ENCODE measurements at places on chromosomes 11 and 22. TPM values are rescaled to one million over a fixed set of nuclear protein-coding genes. Genes with fewer than 3 reads are reported as not detected.
A peak's percentile ranks its signal among the peaks of the same experiment; 100 is the strongest.

The CALCA gene
- not detected for total RNA-seq

The SEPTIN3 gene
- total RNA-seq = 0.38 TPM

The TRIM6 gene
- 1.1 TPM for total RNA-seq

The IGSF9B gene
- total RNA-seq = 6.1 TPM

The YPEL4 gene
- 1.2 TPM for total RNA-seq

The MRGPRX4 gene
- not detected for total RNA-seq

The OR8G1 gene
- not detected for total RNA-seq

The SLC7A4 gene
- total RNA-seq = not detected

The GRK3 gene
- 7.2 TPM for total RNA-seq

The SLC25A18 gene
- total RNA-seq = not detected

The SMC1B gene
- 0.09 TPM for total RNA-seq

DNA sequence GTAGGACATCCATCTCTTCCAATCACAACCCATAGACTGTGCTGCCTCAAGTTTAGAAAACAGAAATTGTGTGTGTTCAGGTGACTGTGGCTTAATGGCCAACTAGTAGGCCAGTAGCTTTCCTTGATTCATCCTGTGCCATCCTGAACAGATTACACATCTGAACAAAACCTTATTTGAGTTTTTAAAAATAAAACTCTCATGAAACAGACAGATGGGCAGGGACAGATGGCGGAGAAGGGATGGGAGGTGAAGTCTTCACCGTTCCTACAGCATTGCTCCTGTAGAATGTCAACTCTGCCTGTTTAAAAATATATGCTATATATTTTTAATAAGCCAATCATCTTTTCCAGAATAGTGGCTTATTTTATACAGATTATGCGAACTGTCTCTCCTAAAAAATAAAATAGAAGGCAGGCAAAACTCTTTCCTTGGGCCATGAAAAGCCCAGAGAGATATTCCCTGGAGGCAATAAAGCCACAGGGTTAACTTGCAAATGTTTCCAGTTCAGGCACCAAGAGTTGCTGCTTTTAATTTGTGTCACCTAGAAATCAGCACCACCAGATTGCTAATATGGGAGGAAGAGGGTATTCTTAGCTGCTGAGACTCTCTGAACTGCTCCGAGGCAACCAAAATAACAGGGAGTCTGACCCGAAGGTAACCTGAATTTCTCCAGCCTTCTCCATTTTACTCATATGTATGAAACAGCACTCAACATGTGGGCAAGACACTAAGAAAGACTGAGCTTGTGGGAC, 861.2 kb downstream of the OPCML start:
- DNase-seq = no peak

DNA sequence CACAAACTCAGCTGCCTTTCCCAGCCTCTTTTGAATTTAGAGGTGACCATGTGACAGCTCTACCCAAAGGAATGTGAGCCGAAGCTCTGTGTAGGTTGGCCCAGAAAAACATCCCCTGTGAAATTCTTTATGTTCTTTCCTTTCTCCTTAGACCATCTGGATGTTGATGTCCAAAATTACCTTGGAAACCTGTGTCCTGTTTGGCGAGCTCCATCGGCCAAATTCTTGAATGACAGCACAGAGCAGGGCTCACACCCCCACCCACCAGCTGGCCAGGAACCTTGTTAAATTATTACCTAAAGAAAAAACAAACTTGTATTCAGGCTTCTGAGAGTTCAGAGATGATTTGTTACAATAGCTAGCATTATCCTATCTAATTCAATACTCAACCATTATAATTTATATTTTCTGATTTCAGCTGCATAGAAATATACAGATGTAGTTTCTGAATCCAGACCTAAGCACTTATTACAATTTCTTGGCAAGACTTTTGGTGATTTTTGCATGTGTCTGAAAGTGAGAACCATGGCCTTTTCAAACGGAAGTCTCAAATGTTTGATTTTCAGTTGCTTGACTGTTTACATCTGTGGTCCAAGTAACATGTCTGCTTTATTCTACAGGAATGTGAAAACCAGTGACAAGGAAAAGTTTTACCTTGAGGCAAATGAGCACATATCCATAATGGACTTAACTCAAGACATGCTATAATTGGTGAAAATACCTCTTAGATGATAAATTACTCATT, 554.2 kb downstream of the NTM start:
- DNase-seq = no peak

- DNase-seq = no peak
Measured at GRCh38 chr22:48898524-48899250, 929.0 kb downstream of the BRD1 start.

DNA sequence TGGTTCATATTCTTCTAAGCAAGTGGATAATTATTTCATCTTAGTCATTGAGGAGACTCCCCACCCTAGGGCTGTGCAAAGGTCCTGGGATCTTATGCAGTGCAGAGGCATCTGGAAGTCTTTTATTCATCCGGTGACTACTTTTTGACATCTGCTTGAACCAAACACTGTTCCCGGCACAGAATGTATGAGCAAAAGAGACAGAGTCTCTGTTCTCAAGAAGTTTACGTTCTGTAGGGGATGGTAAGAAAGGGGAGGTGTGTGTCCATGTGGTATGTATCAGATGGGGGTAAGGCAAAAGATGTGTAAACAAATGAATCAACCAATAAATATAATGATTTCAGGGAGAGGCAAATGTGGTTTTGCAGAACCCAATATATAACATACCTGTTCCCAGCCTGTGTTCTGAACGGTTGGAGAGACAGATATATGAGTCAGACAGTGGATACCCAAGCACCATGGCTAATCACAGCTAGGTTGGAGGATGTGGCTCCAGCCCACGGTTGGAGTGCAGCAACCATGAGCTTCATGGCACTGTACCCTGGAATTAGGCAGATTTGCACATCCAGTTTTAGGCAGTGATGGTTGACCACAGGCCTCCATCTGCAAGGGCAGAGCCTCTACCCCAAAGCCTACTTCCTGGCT, 75.1 kb upstream of the CADM1 start:
- no peak for DNase-seq

- DNase-seq = no peak
Measured at GRCh38 chr22:17939579-17939978, 84.8 kb downstream of the MICAL3 start.

DNA sequence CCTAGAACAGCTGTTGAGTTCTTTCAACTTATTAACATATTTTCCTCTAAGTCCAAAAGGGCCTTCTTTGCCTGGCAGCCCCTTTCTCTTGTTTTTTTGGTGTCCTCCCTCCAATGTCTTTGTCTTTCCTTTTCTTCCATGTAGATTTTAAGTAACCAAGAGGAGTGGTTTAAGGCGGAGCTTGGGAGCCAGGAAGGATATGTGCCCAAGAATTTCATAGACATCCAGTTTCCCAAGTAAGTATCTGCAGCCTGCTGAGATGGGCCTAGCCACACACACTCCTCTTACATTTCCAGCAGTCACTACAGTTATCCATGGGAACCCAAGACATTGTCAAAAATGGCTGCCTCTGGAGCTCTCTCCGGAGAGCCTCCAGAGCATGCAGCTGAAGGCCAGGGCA, 4.5 kb upstream of the TMA7B start:
- no peak for DNase-seq

- DNase-seq = no peak
Measured at GRCh38 chr22:37986371-37986770, 2.0 kb upstream of the SOX10 start.

- DNase-seq = no peak
Measured at GRCh38 chr11:105953886-105954285, 68.2 kb downstream of the MSANTD4 start.

- peak; percentile 67 for DNase-seq
Measured at GRCh38 chr22:38873469-38874411, 1.7 kb upstream of the CBX6 start.

DNA sequence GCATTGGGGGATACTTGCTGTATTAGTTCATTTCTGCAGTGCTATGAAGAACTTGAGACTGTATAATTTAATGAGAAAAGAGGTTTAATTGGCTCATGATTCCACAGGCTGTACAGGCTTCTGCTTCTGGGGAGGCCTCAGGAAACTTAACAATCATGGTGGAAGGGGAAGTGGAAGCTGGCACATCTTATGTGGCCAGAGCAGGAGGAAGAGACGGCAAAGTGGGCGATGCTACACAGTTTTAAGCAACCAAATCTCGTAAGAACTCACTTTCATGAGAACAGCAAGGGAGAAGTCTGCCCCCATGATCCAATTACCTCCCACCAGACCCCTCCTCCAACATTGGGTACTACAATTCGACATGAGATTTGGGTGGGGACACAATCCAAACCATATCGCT, 55.1 kb downstream of the TMPRSS5 start:
- DNase-seq = no peak

GRCh38 chr11:110478410-110478809, 48.7 kb downstream of the FDX1 start:
- no peak for DNase-seq

- DNase-seq = no peak
Measured at GRCh38 chr11:48087974-48088681, 107.8 kb downstream of the PTPRJ start.

DNA sequence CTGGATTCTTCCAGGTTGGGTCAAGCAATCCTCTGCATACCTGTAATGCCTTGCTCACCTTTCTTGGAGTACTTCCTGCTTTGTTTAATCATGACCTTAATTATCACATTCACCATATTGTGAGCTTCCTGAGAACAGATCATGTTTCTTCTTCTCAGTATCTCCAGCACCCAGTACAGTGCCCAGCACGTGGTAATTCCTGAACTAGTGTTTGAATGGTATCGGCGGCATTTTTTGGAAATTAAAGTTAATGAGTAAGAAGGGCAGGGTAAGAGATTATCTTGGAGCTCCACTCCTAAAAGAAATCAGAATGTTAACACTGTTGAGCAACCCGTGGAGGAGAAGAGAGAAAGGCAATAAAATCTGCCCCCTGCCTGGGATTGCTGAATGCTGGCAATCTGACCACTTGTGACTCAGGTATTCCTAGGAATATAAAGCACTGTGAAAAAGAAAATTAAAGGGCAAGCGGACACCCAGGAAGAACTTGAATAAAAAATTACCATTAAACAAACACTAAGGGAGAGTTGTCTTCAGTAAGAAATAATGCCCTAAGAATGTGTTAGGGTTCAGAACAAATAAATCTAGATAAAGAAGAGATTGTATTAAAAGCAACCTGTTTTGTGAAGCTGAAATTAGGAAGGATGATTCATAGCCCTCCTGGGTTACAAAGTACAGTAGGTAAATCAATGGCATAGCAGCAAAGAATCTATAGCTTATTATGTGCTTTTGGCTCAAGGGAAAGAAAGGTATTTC, 92.9 kb downstream of the PDHX start:
- no peak for DNase-seq

GRCh38 chr11:8331767-8332166, 68.1 kb upstream of the LMO1 start:
- DNase-seq = no peak

DNA sequence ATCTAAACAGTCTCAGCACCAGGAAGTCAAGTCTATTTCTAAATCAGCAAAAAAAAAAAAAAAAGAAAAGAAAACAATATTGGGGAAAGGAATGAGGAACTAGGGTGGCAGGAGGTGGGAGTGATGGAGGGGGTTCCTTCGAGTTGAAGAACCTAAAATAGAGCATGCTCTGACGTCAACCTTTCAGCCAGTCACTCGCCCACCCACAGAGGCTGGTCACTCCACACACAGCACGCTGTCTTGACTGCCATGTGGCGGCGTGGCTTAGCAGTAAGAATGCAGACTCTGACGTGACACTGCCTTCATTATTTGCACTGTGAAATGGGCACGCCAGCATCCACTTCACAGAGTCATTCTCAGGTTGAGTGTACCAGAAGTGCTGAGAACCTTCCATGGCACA, 48.3 kb downstream of the LARGE1 start:
- no peak for DNase-seq

GRCh38 chr22:47177334-47177815, 414.9 kb downstream of the TBC1D22A start:
- DNase-seq = no peak

- DNase-seq = no peak
Measured at GRCh38 chr11:91967026-91967690, 257.5 kb upstream of the FAT3 start.

DNA sequence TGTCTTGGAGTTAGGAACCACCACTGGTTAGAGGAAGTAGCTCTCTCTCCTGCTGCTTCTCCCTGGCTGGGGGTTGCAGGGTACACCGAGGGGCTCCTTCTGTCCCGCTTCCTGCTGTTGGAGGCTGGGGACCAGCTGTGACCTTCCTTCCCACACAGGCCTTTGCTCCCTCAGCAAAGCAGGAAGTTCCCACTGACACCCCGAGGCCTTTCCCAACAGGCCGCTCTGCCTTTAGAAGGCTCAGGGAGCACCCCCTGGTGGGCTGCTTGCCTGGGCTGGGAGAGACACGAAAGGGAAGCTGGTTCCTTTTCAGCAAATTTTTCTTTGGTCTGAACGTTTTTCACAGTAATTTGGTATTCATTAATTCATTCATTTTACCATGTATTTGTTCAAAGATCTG, 527.9 kb upstream of the B3GAT1 start:
- DNase-seq = no peak

DNA sequence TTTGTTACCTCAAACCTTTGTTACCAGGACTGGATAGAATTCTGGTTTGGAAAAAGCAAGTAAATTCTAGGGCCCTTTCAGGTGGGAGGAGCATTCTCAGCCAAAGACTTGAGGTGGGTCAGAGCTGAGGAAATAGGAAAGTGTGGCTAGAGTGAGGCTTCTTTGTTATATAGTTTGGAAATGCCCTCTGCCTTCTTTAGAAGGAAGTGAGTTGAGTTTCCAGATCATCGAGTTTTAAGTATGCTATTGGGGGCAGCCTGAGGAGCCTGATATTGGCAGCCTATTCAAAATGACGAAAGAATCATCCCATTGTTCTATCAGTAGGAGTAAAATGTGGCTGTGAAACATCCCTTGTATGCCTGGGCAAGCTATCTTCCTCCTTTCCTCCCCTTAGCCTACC, 134.1 kb downstream of the ARHGAP42 start:
- no peak for DNase-seq

DNA sequence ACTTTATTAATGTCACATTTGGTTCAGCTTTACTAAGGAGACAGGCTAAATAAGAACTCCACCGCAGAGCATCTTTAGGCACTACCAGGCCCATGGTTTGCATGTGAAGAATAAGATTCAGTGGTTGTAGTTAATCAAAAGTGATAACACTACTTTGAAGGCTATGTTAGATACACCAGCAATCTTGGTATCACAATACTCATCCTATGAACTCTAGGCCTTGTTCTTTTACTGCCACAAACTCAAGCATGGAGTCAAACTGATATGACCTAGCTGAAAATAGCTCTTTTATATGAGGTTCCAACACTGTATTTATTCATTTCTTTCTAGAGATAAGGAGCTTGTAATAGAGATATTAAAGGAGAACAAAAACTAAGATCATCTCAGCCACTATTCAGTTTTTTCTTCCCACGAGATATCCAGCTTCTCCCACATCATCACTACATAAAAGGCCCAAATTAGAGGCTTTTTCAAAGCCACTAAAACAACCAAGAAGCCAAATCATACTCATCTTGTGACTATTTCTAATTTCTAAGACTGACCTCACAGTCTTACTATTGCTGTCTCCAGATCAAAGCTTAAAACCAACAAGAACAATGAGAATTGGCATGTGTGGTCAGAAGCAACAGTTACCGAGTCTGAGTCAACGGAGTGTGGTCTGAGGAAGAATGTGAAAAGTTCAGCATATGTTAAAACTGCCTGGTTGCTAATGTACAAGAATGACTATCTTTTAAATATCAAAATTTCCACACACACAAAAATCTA, 25.1 kb upstream of the GUCY1A2 start:
- no peak for DNase-seq

GRCh38 chr11:21761000-21761399, 431.9 kb upstream of the ANO5 start:
- DNase-seq = no peak

- DNase-seq = no peak
Measured at GRCh38 chr22:42326801-42327200, 56.3 kb upstream of the TCF20 start.
